ENCODE measurements at places on chromosomes 11 and 22.

- no peak for DNase-seq
Observed at GRCh38 chr11:99554232-99554903, 533.6 kb downstream of the CNTN5 start.

DNA sequence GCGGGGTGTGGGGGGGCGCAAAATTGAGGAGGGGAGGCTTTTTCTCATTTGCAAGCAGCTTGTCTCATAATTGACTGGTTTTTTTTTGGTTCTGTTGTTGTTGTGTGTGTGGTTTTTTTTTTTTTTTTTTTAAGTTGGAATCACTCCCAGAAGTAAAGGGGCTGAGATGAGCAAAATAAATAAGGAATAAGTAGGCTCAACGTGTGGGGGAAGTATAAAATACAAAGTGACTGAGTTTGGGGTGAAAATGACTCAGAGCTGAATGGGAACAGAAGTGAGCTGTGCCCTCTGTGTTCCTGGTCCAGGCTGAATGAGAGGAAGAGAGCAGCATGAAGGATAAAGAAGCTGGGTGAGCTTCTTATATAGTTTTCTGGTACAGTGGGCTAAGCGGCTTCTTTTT lies 90.0 kb downstream of the GRIK4 start:
- no peak for DNase-seq

GRCh38 chr11:19921976-19922688 lies 209.5 kb downstream of the NAV2 start:
- no peak for DNase-seq

- peak; percentile 15 for DNase-seq
Observed at GRCh38 chr11:112174789-112175598, at the start of gene BCO2. BCO2 (plus strand) TSS chr11:112175512; CDS start chr11:112175602, 90 bp downstream.

DNA sequence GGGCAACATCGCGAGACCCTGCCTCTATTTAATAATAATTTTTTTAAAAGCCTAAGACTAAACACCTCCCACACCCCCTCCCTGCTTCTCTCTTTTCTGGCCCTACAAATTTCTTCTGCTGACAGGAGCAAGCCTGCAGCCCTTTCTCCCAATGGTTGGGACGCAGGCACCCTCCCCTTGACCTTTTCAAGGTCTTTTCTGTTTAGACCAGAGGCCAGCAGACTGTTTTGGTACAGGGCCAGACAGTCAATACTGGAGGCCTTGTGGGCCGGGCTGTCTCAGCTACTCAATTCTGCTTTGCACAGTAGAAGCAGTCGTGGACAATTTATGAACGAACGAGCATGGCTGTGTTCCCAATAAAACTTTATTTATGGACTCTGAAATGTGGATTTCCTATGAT lies 92.3 kb downstream of the SCN3B start:
- DNase-seq = no peak

- DNase-seq = no peak
Observed at GRCh38 chr22:42564699-42565098, 10.9 kb downstream of the SERHL2 start.

DNA sequence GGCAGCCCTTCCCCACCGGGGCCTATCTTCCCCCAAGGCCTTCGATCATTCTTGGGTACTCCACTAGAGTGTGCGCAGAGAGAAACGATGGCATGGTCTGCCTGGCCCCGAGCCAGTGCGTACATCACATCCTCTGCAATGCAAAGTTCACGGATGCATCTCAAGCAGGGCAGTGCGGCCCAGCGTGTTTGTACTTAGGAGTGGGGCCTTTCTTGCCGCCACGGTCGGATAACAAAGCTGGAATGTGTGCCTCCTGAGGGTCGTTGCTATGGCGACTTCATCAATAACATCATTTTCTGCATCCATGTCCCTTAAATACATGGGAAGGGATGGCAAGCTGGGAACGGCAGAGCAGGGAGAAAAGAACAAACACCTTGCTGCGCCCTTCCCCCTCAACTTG lies 73.9 kb downstream of the SCUBE1 start:
- DNase-seq = no peak

GRCh38 chr11:102139081-102139498 lies 28.8 kb downstream of the YAP1 start:
- DNase-seq = no peak

GRCh38 chr11:71484248-71485062 lies 31.5 kb downstream of the NADSYN1 start:
- no peak for DNase-seq

DNA sequence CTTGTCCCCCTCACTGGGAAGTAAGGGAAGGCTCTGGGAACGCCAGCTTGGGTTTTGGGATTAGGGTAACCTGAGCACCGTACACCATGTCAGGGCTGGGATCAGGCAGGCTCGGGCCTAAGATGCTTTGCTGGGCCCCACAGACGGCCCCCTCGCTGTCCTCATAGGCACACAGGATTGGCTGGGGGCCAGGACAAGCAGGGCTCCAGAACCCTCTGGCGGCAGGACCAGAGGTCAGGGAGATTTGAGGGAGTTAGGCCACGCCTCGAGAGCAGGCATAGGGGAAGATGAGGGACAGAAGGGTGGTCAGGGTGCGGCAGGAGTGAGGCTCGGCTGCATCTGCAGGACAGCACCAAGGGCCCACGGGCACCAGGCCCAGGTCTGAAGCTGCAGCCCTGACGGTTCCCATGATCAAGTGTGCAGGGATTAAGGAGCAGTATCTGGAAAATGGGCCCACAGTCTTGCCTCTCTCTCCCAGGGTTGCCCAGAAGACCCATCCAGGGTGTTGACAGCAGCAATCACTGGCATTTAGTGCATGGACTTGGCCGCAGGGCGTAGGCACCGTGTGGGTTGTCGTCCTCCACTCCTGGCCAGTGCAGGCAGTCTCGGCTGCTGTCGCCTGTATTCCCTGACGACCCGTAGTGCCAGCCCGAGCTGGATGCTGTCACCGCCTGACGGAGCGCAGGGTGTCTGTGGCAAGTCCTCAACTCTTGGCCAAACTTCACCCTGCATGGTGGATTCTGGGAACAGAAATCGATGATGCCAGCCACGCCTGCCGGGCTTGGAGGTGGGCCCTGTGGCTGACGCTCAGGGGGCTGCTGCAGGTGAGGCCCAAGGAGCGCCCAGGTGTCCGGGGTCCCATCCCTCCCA lies 15.7 kb upstream of the GNB1L start:
- no peak for DNase-seq

GRCh38 chr11:30772908-30773307 lies 186.8 kb upstream of the MPPED2 start:
- no peak for DNase-seq
